ENCODE measurements at places on chromosomes 1 and 21.

DNA sequence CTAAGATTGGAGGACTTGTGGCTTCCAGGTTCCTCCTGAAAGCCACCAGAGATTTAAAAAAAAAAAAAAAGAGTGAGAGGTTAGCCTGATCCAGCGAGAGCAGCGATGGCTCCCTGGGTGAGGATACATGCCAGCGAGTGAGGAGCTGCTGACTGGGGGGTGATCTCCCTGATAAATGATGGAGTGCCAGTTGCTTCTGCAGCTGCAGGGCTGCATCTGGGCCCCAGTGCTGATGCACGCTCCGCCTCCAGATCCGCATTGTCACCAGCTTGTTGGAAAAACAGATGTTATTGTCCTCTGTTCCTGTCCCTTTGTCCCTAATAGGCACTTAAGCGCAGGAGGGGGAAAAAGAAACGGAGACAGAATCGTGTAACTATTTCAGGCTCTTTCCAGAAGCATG is 28.6 kb downstream of the UBIAD1 start:
- no peak for DNase-seq

DNA sequence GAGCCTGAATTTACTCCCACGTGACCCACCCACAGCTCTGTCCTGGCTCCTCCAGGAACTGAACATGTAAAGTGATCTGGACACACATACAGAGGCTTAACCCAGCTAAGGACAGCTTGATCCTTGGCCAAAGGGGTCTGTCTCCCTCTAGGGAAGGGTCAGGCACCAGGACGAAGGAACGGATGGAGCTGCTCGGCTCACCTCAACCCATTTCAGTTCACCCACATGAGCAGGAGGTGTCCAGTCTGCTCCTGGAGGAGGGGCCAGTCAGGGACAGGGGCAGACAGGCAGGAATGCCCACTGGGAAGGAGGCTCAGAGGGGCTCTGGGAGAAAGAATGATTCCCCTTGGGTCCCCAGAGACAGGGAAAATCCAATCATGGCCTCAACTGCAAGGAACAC is 567.2 kb downstream of the PTPRU start:
- DNase-seq: no peak

DNA sequence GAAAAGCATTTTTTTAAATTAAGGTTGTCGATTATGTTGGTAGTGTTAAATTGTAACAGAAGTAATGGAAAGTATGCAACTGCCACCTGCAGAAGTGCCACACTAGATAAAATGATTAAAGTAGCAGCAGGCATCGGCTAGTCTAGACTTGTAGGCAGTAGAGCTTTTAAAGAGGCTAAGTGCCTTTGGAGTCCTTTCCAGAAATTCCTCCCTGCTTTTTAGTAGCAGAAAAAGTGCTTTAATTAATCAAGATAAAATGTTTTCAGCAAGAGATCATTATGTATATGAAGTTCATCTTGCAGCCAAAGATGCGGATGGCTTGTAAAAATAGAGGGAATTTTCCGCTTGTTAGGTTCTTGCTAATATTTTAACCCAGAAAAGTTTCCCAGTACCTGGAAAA is 87.1 kb upstream of the LRRC8D start:
- no peak for DNase-seq

- DNase-seq: no peak
These were observed 101.3 kb upstream of the ARTN start for GRCh38 chr1:43832255-43832654.

GRCh38 chr1:245748240-245748639 is 593.5 kb downstream of the KIF26B start:
- no peak for DNase-seq

- no peak for DNase-seq
These were observed 201.1 kb downstream of the BACH1 start for GRCh38 chr21:29499734-29500343.

- DNase-seq: no peak
These were observed 170.4 kb upstream of the ZC3H12A start for GRCh38 chr1:37303884-37304574.

- DNase-seq: no peak
These were observed 6.4 kb downstream of the NUAK2 start for GRCh38 chr1:205315008-205315618.

DNA sequence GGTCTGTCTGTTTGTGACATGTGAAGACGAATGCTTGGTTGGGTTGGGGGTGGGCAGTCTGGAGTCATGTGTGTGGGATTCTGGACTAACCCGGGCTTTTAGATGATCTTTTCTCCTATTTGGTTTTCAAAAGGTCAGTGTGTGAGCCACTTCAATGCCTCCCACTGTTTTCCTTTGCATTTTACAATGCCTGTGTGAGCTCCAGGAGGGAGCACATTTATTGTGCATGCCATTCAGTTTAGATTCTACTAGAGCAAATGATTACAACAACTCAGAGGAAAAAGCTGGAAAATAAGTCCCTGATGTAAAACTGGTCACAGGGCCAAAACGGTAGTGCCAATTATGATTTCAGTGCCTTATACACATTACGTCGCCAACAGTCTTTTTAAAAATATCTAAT is 90.9 kb downstream of the LYPLAL1 start:
- no peak for DNase-seq

DNA sequence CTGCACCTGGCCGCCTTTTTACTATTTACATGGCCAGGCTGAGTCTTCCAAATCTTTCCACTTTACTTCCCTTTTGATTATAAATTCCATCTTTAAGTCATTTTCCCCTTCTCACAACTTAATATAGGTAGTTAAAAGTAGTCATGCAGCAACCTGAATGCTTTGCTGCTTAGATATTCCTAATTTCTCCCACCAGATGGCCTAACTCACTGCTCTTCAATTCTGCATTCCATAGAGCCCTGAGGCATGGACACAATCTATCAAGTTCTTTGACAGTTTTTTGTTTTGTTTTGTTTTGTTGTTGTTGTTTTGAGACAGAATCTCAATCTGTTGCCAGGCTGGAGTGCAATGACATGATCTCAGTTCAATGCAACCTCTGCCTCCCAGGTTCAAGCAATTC is 21.7 kb upstream of the FAAH start:
- no peak for DNase-seq

Measured in SIG-M5 (cell line).